Stimulated activated CD8-positive, alpha-beta memory T cell treated with anti-CD3 and anti-CD28 coated beads, Interleukin-12 subunit alpha, Interleukin-12 subunit beta, amount 100 ng/mL, for 1 hour (primary cell): ENCODE measurements at places on chromosomes 16 and 17.
A peak's percentile ranks its signal among the peaks of the same experiment; 100 is the strongest.

GRCh38 chr16:62963846-62964245 lies 927.6 kb upstream of the CDH8 start:
- no peak for DNase-seq

DNA sequence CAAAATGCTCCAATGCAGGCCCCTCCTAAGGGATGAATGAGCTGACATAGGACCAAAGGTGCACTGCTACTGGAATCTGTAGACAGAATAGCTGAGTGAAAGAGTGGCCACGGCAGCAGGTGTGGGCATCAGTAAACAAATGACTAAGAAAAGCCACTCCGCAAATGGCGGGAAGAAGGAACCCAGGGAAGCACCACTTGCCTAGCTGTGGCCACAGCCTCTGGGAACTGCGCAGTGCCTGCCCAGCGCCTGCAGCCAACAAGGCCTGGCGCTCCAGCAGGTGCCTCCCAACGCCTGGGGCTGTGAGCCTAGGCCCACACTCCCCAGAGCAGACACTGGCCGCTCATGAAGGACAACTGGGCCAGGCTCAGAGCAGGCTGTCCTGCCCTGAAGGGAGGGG lies 11.8 kb downstream of the PEMT start:
- DNase-seq = no peak

GRCh38 chr17:6498901-6499540 lies 54.8 kb downstream of the PIMREG start:
- no peak for DNase-seq

GRCh38 chr17:50181591-50182560 lies 16.1 kb downstream of the SGCA start:
- DNase-seq = no peak

GRCh38 chr17:76078860-76079534 lies at the start of gene ZACN:
ZACN (plus strand) TSS chr17:76079182; CDS start chr17:76079265, 83 bp downstream.
- no peak for DNase-seq

- DNase-seq = no peak
These were observed 114.0 kb upstream of the ZFHX3 start for GRCh38 chr16:73161977-73162376.

GRCh38 chr17:74922694-74923537 lies at the start of gene USH1G:
USH1G (minus strand) TSS chr17:74923255; CDS start chr17:74923073, 182 bp downstream.
- DNase-seq = no peak

- DNase-seq = no peak
These were observed 50.6 kb downstream of the SPECC1 start for GRCh38 chr17:20059728-20060188.

- DNase-seq = no peak
These were observed 47.3 kb downstream of the RTN4RL1 start for GRCh38 chr17:1977583-1978395.

GRCh38 chr17:8522577-8522976 lies 86.9 kb downstream of the NDEL1 start:
- DNase-seq = no peak

- DNase-seq = peak; percentile 17
These were observed 668 bp downstream of the USP36 start for GRCh38 chr17:78839762-78840529.

DNA sequence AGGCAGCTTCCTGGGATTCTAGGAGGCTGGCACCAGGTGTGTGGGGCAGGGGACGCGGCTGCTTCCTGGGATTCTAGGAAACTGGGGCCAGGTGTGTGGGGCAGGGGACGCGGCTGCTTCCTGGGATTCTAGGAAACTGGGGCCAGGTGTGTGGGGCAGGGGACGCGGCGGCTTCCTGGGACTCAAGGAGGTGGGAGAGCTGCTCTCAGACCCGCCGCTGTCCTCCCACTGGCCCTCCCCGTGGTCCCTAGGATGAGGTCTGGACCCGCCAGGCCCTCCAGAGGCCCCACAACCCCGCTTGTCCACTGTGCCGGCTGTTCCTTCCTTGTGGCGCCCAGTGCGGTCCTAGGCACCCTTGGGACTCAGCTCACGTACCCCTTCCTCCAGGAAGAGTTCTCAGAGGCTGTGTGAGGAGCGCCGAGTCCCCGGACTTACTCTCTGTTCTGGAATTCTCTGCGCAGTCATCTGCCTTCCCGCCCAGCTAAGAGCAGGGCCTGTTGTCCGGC lies 565 bp downstream of the DPEP1 start:
- DNase-seq = no peak

DNA sequence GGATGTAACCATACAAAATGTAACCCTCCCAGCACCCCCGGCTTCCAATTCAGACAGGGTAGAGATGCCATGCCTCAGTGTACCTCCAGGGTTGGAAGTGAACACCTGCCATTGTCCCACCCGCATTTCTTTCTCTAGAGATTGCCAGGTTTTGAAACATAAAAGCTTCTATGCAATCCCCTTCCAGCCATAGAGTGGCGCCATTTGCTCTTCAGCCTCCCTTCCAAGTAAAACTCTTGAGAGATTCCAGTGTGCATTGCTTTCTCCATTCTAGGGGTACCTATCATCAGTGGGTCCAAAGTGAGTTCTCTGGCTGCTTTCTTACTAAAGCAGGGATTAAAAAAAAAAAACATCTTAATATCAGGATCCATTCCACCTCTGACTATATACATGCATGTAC lies 133.1 kb upstream of the RPL38 start:
- no peak for DNase-seq

- no peak for DNase-seq
These were observed 29.0 kb upstream of the ASIC2 start for GRCh38 chr17:33322063-33322462.

GRCh38 chr16:16100631-16101030 lies 122.7 kb downstream of the ABCC6 start:
- DNase-seq = no peak

GRCh38 chr16:65950211-65950610 lies 416.3 kb upstream of the CDH5 start:
- DNase-seq = no peak

DNA sequence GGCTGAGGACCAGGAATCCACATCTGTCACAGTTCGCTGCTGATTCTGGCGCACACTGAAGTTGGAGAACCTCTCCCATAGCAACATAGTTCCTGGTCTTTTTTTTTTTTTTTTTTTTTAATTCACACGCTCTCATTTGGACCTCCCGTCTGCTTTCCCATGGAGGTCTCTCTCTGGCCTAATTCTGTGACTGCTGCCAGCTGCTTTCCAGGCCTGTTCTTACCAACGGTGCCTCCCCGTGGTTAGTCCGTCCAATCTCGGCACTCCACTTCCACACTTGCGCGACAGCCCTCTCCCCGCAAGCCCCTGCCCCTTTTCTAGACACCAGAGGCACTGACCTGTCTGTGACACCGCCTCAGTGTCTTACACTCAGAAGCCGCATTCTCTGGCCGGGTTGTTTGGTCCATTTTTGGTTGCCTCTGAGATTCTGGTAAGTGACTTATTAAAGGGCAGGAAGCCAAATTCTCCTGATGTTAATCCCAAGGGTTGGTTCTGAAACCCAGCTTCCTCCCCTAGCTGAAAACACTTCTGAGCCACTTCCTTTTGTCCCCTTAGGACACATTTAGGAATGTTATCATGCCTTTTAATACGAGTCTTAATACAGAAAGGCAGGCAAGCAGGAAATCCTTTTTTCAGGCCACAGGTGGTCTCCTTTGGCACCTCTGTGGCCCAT lies 1.1 kb upstream of the AKTIP start:
- DNase-seq = no peak

DNA sequence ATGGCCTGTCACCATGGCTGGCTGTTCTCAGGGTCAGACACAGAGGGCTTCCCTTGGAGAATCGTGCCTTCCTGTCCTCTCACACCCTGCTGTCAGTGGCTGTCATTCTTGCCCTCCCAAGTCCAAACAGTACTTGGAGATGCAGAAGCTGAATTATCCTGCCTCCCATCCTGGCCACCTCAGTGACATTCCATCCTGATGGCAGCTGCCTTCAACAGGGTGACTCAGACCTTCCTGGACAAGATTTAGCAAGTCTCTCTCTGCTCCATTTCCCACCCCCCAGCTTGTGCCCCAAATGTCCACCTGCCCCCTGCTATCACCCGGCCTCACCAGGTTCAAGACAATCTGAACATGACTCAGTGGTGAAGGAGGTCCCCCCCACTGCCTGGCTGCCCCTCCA lies 4.8 kb upstream of the KRT36 start:
- DNase-seq = no peak

- no peak for DNase-seq
These were observed 30.7 kb upstream of the BAHCC1 start for GRCh38 chr17:81364278-81365147.

- DNase-seq = no peak
These were observed 567 bp downstream of the HSD17B1 start for GRCh38 chr17:42553161-42553818.

- DNase-seq = no peak
These were observed 160.9 kb downstream of the MAP2K6 start for GRCh38 chr17:69575346-69575761.

DNA sequence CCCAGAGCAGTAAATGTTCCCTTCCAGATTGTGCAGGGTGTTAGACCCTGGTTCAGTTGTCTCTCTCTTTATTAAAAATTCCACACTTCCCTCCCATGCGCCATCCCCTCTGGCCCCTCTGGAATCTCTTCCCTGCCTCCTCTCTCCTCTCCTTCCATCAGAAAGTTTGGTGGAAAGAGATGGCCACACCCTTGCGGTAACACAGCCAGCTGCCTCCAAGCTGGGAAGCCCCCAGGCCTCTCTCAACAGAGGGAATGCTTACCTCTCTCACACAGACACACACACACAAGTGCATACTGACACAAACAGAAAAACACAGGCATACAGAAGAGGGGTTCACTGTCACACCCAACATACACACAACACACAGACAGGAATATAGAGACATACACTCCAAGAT lies 220.5 kb downstream of the C16orf78 start:
- DNase-seq = no peak

- no peak for DNase-seq
These were observed 57.9 kb downstream of the SDK2 start for GRCh38 chr17:73586275-73586832.

DNA sequence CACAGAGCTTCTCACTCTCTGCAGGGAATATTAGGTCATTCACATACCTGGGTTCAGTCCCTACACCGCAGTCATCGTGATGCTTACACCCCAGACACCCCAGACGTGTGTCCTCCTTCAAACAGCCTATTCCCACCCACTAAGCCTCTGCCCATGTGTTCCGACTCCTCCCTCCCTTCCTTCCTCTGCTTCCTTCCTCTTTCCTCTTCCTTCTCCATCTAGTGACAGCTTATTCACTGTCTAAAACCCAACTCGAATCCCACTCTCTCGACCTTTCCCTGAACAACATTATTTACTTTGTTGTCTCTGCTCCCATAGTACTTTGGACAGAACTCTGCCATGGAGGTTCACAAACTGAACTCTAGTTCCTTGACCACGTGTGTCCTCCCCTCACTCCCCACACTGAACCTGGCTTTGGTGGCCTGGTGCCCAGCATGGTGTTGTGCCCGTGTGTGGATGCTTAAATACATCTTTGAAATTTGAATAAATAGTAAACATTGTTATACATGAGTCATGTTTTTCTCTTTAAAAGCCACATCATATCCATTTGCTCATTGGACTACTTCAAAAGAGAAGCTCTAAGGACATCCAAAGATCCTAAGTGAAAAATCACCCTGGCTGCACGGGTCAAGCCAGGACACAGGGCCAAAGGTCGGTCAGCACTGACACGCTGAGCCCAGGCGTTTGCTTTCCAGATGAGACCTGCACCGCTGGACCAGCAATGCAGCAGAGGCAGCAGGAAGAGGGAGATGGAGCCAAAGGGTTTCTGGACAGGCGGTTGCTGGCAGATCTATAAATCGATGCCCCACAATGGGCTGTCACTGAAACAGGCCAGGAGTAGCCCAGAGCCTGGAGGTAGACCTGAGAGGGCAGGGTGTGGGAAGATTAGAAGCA lies 14.1 kb upstream of the G6PC1 start:
- DNase-seq = no peak

GRCh38 chr16:50201787-50202186 lies 48.7 kb downstream of the TENT4B start:
- DNase-seq = no peak

GRCh38 chr17:237406-237955 lies 56.0 kb upstream of the DOC2B start:
- DNase-seq = no peak

- no peak for DNase-seq
These were observed 118.5 kb downstream of the C16orf78 start for GRCh38 chr16:49491771-49492761.

- DNase-seq = no peak
These were observed 11.5 kb downstream of the TRIM25 start for GRCh38 chr17:56902348-56902747.

DNA sequence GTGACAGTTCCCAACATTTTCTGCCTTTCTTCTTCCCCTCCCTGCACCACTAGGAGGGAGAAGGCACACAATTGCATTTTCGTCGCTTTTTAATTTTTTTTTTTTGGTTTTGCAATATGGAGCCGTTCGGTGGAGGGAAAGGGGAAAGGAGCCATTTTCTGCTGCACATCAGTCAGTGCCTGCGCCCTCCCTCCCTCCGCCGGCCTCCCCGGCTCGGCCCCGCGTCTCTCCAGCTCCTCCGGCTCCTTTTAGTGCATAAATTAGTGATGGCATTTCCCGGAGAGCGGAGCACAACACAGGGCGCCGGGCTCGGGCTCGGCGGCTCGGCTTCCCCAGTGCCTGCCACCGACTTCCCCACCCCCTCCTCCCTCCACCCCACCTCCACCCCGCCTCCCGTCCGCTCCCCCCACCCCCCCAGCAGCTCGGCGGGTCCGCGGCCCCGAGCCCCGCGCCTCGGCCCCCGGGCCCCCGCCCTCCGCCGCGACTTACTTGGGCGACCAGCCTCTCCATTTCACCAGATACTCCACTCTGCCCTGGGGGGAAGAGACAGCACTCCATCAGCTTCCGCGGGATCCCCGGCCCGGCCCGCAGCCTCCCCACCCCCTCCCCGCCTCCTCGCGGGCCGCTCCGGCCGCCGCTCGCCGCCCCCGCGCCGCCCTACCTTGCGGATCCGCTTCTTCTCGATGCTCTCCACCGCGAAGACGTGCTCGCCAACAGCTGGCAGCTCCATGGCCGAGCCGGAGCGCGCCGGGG lies 542 bp downstream of the CBX4 start:
- DNase-seq = no peak

- no peak for DNase-seq
These were observed 10.0 kb upstream of the MYCBPAP start for GRCh38 chr17:50498021-50498874.

DNA sequence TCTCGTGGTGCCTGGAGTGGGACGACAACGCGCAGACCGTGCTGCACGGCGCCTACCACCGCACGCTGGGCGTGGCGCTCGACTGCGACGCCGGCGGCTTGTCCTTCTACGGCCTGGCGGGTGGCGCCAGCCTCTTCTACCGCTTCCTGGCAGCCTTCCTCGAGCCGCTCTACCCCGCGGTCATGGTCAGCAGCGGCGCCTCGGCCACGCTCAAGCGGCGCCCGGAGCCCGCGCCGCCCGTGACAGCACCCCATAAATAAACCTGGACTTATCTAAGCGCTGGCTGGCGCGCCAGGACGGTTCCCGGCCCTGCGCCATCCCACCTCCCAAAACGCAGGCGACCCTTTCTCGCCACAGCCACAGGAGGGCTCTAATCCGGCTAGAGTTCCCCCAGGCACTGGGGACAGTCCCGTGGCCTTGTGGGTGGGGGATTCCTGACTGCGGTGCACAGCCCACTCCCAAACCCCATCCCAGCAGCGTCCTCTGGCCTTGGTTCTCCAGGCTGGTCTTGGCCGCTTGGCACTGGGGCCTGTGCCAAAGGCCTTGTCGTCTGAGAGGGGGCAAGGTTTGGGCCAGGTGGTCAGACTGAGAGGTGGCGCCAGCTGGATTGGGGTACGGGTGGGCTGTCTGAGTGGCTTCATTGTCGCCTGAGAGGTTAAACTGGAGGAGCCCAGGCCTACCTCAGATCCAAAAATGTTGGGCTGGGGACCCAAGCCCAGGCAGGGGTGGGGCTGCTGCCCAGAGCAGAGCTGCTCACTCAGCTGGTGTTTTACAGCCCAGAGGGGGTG lies 10.1 kb upstream of the SLC16A5 start:
- DNase-seq = no peak

- no peak for DNase-seq
These were observed 50.9 kb downstream of the JPH3 start for GRCh38 chr16:87653234-87653633.
